ENCODE measurements at places on chromosomes 2 and 18.

DNA sequence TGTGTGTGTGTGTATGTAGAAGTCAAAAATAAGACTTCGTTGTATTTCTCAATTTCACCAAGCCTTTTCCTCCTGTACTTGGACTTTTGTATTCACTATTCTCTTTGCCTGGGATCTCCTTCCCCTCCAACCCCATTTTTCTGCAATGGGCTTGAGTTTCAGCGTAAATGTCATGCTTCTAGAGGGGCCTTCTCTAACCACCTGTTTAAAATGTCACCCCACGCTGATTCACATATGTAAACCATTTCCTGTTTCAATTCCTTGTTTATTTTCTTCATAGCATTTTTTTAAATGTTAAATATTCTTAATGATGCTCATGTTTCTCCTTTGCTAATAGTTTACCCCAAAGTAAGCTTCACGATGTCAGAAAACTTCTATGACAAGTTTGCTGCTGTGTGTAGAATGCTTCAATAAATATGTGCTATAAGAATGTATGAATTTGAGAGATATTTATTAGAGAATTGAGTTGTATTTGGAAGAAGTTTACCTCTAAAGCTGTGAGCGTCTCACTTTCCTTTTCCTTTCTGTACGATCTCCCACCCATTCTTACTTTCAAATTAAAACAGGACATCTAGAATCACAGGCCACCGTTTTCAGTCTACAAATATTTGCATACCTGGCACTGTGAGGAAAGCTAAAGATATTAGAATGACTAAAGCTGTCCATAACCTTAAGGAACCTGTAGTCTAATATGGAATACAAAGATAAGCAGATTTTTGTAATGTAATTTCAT, 762.4 kb downstream of the LRRTM4 start:
- no peak for DNase-seq

- no peak for DNase-seq
These were observed 19.0 kb downstream of the RHOB start for GRCh38 chr2:20465716-20466394.

DNA sequence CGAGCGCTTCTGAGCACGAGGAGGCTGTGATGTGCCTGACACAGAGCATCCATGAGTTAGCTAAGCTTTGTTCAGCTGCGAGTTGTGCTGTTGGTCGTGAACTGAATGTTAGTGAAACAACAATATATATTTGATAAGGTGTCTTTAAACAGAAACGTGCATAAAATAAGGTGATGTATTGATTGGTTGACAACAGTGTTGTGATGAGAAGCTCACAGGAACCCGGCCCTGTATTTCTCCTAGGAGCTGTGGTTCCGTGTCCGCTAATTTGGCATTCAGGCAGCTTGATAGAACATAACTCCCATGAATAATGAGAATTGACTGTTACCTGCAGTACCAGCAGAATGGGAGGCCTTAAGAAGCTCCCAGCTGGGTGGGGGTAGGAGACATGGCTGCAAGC, 146.4 kb upstream of the MYCN start:
- DNase-seq = no peak

- no peak for DNase-seq
These were observed 113.7 kb downstream of the EPB41L3 start for GRCh38 chr18:5430131-5430530.

GRCh38 chr2:221334481-221335218, 237.5 kb downstream of the EPHA4 start:
- DNase-seq = no peak

- DNase-seq = no peak
These were observed 35.4 kb downstream of the AAK1 start for GRCh38 chr2:69608109-69608508.

DNA sequence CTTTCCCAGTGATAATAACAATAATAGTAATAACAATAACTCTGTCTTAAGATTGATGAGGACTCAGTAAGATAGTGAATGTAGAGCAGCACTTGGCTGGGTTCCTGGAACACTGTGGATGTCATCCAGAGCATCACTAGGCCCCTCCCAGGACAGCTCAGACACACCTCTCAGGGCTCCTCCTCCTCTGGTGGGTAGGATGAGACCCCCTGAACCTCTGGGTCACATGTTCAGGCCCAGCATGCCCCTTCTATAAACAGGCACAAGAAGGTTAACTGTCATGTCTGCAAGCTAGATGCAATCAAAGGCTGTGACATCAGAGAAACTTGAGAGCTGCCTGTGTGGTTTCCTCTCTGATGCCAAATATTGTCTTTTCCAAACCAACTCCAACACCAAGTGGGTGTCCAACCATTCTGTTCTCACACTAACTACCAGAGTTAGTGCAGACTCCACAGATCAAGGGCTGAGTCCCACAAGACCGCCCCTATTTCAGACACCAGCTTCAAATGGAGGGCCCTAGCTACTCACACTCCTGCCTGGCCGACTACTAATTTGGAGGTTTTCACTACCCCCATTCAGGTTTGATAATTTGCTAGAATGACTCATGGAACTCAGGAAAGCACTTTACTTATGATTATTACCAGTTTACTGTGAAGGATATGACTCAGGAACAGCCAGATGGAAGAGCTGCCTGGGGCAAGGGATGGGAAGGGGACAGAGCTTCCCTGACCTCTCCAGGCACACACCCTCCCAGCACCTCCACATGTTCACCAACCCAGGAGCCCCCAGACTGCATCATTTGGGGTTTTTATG, 46.4 kb upstream of the BZW1 start:
- DNase-seq = no peak

DNA sequence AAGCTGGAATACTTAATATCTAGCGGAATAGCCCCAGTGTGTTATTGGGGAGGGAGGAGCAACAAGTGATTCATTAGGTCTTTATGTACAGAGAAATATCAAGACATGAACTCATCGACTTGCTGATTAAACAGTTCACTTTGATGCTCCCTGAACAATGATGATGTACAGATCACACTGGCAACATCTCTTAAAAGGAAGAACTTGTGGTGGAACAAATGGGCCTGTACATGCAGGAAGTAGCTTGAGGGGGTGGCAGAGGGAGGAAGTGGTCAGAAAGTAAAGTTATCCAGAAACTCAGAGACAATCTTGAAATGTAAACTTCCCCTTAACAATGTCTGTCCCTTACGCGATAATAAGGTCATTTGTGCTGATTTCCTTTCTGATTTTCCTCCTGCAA, 90.5 kb downstream of the NXPH2 start:
- DNase-seq = no peak

GRCh38 chr18:9069601-9070000, 32.9 kb upstream of the NDUFV2 start:
- DNase-seq = no peak

- DNase-seq = no peak
These were observed 104.9 kb upstream of the NDUFV2 start for GRCh38 chr18:8997634-8998033.

DNA sequence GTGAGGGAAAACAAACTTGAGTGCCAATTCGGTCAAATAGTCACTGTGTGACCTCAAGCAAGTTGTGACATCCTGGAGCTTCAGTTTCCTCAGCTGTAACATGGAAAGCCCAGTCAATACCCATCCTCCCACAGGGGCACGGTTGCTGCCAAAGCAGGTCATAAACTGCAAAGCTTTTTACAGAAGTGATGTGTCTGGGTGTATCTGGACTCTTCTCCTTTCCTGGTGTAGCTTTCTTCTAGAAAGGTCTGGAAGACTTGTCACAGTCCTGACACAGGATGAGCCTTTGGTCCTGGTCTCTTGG, 4.2 kb upstream of the AFF3 start:
- no peak for DNase-seq

DNA sequence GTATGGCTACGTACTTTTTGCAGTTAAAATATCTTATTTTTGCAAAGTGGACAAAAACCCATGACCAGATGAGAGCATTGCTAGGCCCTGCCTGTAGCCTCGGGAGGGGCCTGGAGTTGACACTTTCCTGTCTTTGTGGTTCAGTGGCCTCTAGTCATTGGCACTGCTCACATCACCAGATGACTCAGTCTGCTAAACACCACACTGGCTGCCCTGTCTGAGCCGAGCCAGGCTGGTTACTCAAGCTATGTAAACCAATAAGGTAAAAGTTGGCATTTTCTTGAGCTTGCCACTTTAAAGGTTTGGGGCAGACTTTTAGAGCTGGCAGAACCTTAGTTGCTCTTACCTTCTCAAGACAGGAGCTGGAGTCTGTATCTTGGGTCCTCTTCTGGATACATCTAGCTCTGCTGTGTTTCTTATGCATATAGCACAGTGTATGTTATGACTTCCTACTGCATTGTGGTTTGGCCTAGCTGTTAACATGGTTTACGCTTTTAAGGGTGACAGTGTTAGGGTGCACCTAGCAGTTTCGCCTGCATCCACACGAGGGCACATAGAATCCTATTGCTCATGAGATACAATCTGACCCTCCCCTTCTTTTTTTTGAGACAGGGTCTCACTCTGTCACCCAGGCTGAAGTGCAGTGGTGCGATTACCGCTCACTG, 76.4 kb downstream of the AP1S3 start:
- DNase-seq = peak; percentile 2

- no peak for DNase-seq
These were observed 32.8 kb downstream of the RFX8 start for GRCh38 chr2:101442042-101442666.

GRCh38 chr2:50791271-50791670, 240.7 kb downstream of the NRXN1 start:
- no peak for DNase-seq

DNA sequence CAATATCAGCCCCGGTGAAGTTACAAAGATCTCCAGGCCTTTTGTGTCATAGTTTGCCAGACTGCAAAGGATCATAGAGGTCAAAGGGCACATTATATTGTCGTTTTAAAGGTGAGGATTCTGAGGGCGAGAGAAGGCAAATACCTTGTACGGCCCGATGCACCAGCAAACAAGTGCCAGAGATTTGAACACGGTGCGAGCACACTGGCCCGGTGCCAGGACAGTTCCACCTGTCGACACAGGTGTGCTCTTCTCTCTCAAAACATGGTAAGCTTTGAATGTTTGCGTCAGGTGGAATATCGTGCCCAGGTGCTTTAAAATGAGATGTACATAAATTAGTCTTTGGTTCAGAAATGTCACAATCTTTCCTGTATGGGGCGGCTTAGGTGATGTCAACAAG, 776.1 kb upstream of the ID2 start:
- DNase-seq = no peak

GRCh38 chr18:5475267-5475666, 68.5 kb downstream of the EPB41L3 start:
- no peak for DNase-seq

DNA sequence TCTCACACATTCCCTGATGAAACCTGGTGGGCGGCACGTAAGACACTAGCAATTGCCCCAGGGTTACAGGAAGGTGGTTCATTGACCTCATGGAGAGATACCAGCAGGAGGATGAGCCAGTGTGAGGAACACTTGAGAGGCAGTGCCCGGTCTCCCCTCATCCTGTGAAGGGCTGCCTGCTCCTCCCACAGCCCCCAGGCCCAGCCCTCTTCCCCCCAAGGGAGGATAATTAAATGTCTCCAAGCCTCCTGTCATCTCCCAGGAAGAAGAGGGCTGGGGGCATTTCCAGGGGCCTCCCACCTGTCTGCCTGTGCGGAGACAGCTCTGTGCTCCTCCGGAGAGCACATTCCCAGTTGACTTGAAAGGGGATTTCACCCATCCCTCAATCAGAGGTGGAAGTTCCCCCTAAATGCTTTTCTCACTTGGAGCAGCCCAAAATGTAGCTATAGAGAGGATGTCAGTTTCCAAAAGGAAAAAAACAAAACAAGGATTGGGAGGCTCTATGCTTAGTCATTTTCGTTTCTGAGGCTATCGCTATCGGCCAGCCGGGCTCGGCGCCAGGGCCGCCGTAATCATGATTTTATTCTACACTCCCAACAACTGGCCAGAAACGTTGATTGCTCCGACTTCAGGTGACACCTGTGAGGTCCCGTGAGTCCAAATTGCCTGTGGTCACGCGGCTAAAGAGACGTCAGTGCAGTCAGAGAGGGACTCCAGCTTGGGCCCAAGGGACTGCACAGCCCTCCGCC, 7.1 kb downstream of the KCNF1 start:
- DNase-seq = no peak

DNA sequence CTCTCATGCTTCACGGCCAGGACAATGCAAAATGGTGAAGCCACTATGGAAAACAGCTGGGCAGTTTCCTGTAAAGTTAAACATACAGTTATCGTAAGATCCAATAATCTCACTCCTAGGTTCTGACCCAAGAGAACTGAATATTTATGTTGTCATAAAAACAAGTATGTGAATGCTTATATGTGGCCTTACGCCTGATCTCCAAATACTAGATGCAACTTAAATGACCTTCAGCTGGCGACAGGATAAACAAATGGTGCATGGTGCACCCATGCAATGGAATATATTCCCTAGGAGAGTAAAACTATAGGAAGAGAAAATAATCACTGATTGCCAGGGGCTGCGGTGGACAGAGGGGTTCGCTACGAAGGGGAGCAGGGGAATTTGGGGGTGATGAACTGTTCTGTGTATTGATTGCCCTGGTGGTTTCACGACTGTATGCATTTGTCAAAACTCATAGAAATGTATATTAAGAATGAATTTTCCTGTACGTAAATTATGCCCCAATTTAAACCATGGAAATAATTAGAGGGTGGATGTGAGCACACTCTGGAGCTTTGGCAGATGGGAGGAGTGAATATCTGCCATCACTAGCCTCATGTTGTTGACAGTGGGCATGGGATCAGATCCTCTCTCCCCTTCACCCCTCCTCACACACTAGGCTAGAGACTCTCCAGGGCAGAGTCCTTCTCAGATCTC, 100.8 kb upstream of the MYCN start:
- DNase-seq = no peak

- DNase-seq = no peak
These were observed 116.2 kb downstream of the RAB3GAP1 start for GRCh38 chr2:135168204-135168856.

DNA sequence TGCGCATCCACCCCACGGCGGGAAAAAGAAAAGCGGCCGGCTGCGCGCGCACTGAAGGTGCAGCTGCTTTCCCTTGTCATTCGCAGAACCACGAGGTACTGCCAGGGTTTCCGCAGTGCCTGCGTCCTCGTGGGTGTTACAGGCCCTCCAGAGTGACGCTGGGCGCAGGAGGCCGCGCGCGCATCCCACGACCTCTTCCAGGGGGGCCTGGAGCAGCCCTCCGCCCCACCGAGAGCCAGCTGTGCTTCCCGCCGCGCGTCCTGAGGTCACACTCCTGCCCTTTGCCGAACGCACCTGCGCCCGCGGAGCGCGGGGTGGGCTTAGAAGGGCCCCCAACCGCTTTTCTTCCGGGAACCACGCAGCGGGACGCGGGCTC, 378 bp upstream of the IAH1 start:
- peak; percentile 50 for DNase-seq

GRCh38 chr2:212727751-212728150, 189.1 kb upstream of the ERBB4 start:
- DNase-seq = no peak

GRCh38 chr2:232204457-232204931, 174.1 kb upstream of the ALPP start:
- no peak for DNase-seq
